ENCODE measurements at places on chromosomes 16 and 17.

DNA sequence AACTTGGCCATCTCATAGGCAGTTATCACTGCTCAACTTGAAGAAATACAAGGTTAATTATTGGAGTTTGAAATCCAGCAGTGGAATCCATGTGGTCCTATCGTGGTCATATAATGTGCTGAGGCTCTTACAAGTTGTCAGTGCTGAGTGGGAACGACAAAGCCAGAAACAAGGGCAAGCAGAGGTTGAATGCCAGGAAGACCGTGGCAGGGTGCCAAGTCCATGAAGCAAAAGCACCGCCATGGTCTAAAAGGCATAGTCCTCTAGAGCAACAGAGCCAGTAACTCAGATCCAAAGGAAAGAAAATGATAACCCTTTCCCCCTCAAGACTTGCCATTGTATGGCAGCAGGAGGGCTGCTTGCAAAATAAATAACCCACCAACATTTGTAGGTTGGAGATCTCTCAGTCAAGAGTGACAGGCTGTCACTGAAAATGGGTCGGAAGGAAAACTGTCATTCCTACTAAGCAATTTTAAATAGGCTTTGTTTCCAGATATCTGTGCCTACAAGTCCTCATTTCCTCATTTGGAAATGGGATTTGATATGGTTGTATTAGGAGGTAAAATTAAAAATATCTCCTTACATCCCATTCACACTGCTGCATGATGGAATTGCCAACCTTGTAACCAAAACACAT, 36.4 kb upstream of the HSBP1 start:
- DNase-seq: no peak

- no peak for DNase-seq
Observed at GRCh38 chr16:15782573-15783365, 74.1 kb downstream of the MYH11 start.

DNA sequence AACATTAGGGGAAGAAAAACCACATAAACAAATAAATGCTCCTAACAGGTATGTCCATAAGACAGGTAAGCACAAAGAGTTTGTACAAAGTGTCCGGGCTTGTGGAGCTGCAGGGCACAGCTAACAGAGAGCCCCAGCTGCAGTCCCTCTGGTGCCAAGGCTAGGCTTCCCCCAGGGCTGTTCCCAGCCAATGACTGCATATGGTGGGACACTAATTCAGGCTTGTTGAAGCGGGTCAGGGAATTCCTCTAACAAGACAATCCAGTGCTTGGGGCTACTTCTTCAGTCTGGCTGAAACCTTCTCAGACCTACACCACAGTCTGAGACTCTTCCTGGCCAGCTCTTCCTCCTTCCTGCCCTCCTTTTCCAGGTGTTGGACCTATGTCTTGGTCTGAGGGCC, 51.7 kb upstream of the ALDH3A1 start:
- DNase-seq: no peak

- peak; percentile 31 for DNase-seq
Observed at GRCh38 chr16:87635541-87636049, 33.3 kb downstream of the JPH3 start.

DNA sequence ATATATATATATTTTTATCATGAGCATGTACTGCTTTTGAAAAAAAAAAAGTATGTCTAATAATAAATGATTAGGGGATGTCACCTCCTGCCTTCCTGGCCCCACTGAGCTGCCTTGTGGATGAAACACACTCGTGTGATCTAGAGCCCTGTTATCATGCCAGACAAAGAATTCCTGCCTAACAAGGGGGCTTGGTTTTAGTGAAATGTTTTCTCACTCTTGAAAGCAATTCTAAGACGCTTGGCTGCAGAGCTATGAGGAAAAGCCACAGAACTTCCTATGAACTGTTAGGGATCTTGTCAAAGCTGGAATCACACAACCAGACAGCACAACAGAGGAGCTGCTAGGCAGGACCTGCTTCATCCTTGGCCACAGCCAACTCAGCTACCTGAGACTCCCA, 4.0 kb downstream of the ZDHHC1 start:
- DNase-seq: no peak

Measured in fibroblast of gingiva (primary cell).